ENCODE measurements at places on chromosomes 2 and 18.

DNA sequence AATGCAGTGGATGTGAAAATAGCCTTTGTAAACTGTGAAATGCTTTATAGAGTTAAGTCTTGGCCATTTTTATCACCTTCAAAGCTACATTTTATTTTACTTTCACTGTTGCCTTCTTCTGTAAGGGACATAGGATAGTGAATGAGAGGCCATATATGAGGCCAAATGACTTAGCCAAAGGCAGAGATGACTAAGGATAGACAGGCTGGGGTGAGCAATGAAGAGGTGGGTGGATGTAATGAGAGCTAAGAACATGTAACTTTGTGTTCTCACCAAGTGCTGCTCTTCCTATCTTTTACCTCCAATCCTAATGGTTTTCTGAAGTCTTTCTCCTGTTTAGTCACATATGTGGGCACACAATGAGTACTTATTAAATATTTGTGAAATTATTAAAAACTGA, 101.9 kb downstream of the MBD5 start:
- DNase-seq = peak; percentile 70

DNA sequence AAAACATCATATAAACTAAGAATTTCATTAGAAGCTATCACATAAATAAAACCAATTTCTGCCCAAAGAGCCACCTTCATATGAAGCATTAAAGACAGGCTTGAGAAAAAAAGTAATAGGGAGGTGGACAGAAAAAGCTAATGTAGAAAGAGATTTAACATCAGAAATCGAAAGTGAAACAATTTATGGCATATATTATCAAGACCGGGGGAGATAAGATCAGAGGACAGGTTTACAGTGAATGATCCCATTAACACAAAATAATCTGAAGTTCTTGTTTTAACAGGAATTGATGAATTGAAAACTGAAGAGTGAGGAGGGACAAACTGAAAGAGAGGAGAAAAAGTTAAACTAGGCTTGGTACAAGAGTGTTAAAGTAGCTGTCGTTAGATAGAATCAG, 786.3 kb upstream of the FSHR start:
- no peak for DNase-seq

- no peak for DNase-seq
Observed at GRCh38 chr18:23504720-23505119, 1.4 kb downstream of the RMC1 start.

DNA sequence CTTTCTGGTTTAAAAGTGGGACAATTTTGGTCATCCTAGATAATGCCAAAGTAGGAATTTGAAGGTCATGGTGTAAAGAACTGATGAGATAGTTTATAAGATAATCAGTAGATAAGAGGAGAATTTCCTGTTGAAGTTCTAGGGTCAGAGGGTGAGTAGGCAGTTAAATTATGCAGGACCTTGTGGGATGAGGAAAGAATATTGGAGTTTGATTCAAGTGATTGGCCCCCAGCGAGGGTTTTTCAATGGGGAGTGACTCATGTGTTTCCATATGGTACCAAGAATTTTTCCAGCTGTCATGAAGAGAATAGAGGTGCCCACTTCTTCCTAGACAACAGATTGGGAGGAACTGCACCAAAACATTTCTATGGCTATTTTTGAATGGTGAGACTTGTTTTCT, 940.2 kb upstream of the ZEB2 start:
- peak; percentile 57 for DNase-seq

- DNase-seq = no peak
Observed at GRCh38 chr2:36300697-36301096, 54.9 kb upstream of the CRIM1 start.

DNA sequence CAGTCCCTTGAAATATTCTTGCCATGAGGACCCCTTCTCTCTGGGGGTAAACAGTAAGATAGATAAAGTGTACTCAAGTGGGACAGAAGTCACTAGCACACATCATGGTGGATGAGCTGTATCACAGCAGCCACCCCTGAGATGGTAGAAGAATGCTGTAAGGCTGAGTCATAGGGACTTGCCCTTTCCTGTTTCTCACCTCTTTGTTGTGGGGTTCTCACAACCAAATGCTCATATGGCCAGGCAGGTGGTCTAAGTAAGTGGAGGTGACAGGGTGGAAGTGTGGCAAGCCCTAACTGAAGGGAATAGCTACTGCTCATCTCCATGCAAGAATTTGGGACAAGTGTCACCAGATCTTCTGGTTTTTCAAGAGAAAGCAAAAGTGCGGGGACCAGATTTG, 202.7 kb upstream of the SLC14A2 start:
- peak; percentile 17 for DNase-seq
